A673 (cell line): ENCODE measurements at places on chromosomes 5 and 9. TPM values are rescaled to one million over a fixed set of nuclear protein-coding genes. Genes with fewer than 3 reads are reported as not detected.

The ZNF79 gene
- total RNA-seq = 11.2 and 11.6 TPM in 2 replicates

- no peak overlapping the region for H3K4me3 ChIP-seq
- H3K27ac ChIP-seq = no peak overlapping the region
- H3K36me3 ChIP-seq = no peaks in the 10 kb centered on the region
- peaks cover 14% of the 10 kb centered on the region for H3K4me1 ChIP-seq
- peak; percentile 81 for DNase-seq
Observed at GRCh38 chr5:74206579-74207550, 433.7 kb downstream of the ENC1 start.

DNA sequence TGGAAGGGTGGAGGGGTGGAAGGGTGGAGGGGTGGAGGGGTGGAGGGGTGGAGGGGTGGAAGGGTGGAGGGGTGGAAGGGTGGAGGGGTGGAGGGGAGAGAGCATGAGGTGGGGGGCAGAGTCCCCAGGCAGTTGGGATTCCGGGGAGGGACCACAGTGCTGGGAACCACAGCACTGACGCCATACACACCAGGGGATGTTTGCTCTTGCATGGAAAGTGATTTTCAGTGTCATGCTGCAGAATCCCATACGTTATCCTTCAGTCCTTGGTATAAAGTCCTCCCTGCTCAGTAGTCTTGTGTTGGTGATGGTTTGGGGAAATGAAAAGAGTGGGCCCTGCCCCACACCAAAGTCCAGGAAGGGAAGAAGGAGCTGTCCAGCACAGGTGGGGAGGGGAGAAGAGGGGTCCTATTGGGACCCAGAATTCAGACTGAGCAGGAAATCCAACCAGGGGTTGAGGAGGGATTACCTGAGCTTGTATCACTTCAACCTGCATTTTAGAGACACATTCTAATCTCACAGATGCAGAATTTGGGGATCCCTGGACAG lies 5.5 kb upstream of the FIBCD1 start:
- H3K27ac ChIP-seq = no peak overlapping the region
- H3K36me3 ChIP-seq = no peaks in the 10 kb centered on the region
- peaks cover 22% of the 10 kb centered on the region for H3K27me3 ChIP-seq
- no peak for DNase-seq
- no peak overlapping the region for H3K4me3 ChIP-seq

- peak overlapping the region; percentile 61 for H3K4me3 ChIP-seq
- H3K4me1 ChIP-seq = peaks cover 12% of the 10 kb centered on the region
- DNase-seq = peak; percentile 3
- H3K36me3 ChIP-seq = no peaks in the 10 kb centered on the region
- peak overlapping the region; percentile 55 for H3K27ac ChIP-seq
Observed at GRCh38 chr5:88882276-88883038, 527 bp downstream of the MEF2C start.

The SVEP1 gene
- 0.45 and 0.46 TPM in 2 replicates for total RNA-seq

The IL3 gene
- total RNA-seq = not detected in 2 replicates

DNA sequence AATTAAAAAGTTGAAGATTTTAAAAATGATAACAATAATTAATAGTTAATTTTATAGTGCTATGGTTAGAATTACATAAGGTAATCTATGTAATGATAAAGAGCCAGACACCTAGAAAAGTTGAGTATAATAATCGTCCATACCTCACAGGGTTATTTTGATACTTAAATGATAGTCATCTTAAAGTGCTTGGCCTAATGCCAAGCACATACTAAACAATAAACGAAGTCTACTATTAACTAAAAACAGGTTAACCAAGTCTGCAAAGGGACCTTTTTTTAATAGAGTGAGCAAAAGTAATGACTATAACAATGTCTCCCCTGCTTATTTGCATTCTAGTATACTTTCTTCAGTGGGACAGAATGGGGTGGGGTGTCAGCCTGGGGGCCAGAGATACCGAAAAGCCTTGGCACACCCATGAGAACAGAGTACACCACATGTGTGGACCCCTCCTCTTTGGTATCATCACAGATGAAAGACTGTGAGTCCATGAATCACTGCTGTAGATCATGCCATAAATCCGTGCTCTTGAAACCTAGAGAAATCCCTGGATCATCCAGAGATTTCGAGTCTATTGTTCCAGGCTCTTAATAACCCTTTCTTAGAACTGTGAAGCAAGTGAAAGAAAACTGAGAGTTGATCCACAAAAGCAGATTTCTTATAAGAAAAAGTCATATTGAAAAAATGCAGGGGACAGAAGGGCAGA lies 249.5 kb downstream of the PRELID2 start:
- no peak overlapping the region for H3K4me3 ChIP-seq
- no peak overlapping the region for H3K27ac ChIP-seq
- H3K36me3 ChIP-seq = no peaks in the 10 kb centered on the region
- H3K4me1 ChIP-seq = peaks cover 8% of the 10 kb centered on the region
- H3K27me3 ChIP-seq = no peaks in the 10 kb centered on the region

- no peaks in the 10 kb centered on the region for H3K36me3 ChIP-seq
- H3K4me1 ChIP-seq = no peaks in the 10 kb centered on the region
- H3K4me3 ChIP-seq = no peak overlapping the region
- no peak for DNase-seq
- no peaks in the 10 kb centered on the region for H3K27me3 ChIP-seq
Observed at GRCh38 chr9:131839281-131840084, 99.6 kb upstream of the RAPGEF1 start.

GRCh38 chr9:106220415-106220814 lies 526.1 kb downstream of the TMEM38B start:
- DNase-seq = no peak
- H3K4me1 ChIP-seq = no peaks in the 10 kb centered on the region
- no peak overlapping the region for H3K4me3 ChIP-seq
- H3K27ac ChIP-seq = no peak overlapping the region
- no peaks in the 10 kb centered on the region for H3K36me3 ChIP-seq
- no peaks in the 10 kb centered on the region for H3K27me3 ChIP-seq

The PDE8B gene
- 0.69 and 0.85 TPM in 2 replicates for total RNA-seq

GRCh38 chr5:140631831-140632365 lies 1.1 kb downstream of the CD14 start:
- peak overlapping the region; percentile 40 for H3K4me3 ChIP-seq
- H3K27me3 ChIP-seq = peaks cover 17% of the 10 kb centered on the region
- H3K36me3 ChIP-seq = no peaks in the 10 kb centered on the region
- H3K4me1 ChIP-seq = no peaks in the 10 kb centered on the region

DNA sequence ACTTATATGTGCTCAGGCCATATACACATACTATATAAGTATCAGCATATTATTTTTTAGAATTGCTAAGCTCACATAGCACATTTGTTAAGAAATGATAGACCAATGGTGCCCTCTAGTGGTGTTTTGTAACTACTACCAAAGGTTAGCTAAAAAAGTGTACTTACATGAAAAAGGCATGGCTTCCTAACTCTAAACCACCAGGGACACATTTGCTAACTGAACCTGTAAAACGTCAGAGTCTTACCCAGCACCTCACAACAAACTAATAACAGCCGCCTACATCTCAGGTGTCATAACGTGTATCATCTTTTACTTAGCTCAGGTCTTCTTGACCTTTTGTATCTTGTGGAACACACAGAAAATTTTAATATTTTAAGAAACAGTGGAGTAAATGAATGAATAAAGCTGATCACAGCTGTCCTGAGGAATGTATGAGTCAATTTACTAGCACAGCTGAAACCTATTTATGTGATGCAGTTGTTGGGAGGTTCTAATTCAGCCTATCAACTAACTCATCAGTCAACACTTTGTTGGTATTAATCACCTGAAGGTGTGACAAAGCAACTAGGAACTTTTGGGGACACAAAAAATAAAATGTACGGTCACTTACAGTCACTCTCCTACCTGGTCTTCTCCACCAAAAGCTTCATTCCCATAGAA lies 72.9 kb downstream of the BAAT start:
- no peak overlapping the region for H3K4me3 ChIP-seq
- no peaks in the 10 kb centered on the region for H3K27me3 ChIP-seq
- H3K36me3 ChIP-seq = no peaks in the 10 kb centered on the region
- H3K4me1 ChIP-seq = peaks cover 18% of the 10 kb centered on the region
- peak; percentile 87 for DNase-seq

GRCh38 chr5:40080191-40080590 lies 599.5 kb upstream of the PTGER4 start:
- peaks cover 29% of the 10 kb centered on the region for H3K4me1 ChIP-seq
- H3K4me3 ChIP-seq = no peak overlapping the region

The FAM78A gene
- 0.84 and 1.7 TPM in 2 replicates for total RNA-seq

GRCh38 chr5:113387844-113388243 lies 46.9 kb downstream of the TSSK1B start:
- peaks cover 12% of the 10 kb centered on the region for H3K27me3 ChIP-seq
- no peak overlapping the region for H3K4me3 ChIP-seq
- H3K27ac ChIP-seq = no peak overlapping the region
- H3K36me3 ChIP-seq = no peaks in the 10 kb centered on the region

- no peaks in the 10 kb centered on the region for H3K27me3 ChIP-seq
- no peak for DNase-seq
- H3K4me1 ChIP-seq = no peaks in the 10 kb centered on the region
- no peak overlapping the region for H3K4me3 ChIP-seq
- H3K36me3 ChIP-seq = peaks cover 29% of the 10 kb centered on the region
Observed at GRCh38 chr9:136494531-136495215, 11.8 kb upstream of the SEC16A start.

The CEP72 gene
- total RNA-seq = 37.2 and 40.1 TPM in 2 replicates

- H3K36me3 ChIP-seq = no peaks in the 10 kb centered on the region
- no peak overlapping the region for H3K4me3 ChIP-seq
- H3K27ac ChIP-seq = no peak overlapping the region
- no peaks in the 10 kb centered on the region for H3K27me3 ChIP-seq
Observed at GRCh38 chr5:38113880-38114279, 144.5 kb upstream of the EGFLAM start.

The PCDHGA7 gene
- 9.6 and 10.9 TPM in 2 replicates for total RNA-seq

The CER1 gene
- total RNA-seq = 27.7 and 28.8 TPM in 2 replicates

DNA sequence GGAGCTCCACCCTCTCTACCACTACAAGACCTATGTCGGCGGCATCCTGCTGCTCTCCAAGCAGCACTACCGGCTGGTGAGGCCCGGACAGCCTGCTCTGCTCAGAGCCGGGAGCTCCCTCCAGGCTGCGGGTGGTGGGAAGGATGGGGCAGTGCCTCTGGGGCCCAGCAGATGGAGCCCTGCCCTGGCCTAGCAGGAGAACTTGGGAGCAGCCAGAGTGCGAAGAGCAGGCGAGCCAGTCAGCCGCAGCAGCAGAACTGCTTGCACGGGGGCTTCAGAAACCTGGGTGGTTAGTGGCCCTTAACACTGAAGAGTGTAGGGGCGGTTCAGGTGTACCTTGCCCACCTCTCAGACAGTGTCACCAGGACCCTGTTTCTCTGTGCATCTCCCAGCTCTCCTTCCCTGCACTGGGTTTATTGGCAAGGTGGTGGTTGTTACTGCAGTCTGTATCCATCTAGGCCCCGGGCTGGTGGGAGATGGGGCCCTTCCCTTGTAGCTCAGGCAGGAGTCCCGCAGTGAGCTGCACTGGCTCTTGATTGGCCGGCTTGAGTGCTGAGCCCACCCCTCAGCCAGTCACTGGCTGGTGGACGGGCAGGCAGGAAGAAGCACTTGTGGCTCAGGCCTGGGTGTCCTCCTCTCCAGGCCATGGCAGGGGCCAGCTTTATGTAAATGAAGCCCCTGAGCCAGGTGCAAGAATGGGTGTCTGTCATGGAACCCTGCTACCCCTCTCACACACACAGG lies 7.7 kb downstream of the B4GALT7 start:
- no peaks in the 10 kb centered on the region for H3K27me3 ChIP-seq
- H3K27ac ChIP-seq = no peak overlapping the region
- DNase-seq = peak; percentile 75
- H3K4me1 ChIP-seq = peaks cover 4% of the 10 kb centered on the region
- no peak overlapping the region for H3K4me3 ChIP-seq

GRCh38 chr5:38018016-38018415 lies 178.2 kb upstream of the GDNF start:
- H3K27ac ChIP-seq = no peak overlapping the region
- no peaks in the 10 kb centered on the region for H3K4me1 ChIP-seq
- H3K4me3 ChIP-seq = no peak overlapping the region

DNA sequence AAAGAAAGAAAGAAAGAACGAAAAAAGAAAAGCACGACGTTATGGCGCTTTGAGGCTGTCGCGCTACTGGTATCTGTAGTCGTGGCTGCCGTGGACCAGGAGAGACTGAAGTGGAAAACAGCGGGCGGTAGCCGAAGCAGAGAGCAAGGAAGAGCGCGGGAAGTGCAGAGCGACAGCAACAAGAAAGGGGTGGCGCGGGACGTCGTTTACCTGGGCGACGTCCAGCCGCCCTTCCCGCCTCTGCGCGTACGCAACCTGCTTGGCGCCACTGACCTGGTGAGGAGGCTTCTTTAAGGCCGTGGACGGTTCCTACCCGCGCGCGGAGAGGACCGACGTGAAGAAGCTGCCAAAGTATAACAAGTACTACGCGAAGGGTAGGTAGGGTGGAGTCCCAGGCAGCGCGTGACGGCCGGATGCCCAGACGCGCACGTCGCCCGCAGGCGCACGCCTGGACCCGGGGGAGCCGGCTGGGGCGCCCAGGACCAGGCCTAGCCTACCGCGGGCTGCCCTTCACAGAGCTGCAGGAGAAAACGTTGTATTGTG lies 15.4 kb downstream of the CCL28 start:
- no peaks in the 10 kb centered on the region for H3K36me3 ChIP-seq
- no peak overlapping the region for H3K27ac ChIP-seq
- H3K27me3 ChIP-seq = peaks cover 14% of the 10 kb centered on the region
- H3K4me3 ChIP-seq = peak overlapping the region; percentile 46

The HRCT1 gene
- 0.33 TPM in 1 of 2 replicates, not detected in the other for total RNA-seq

- no peaks in the 10 kb centered on the region for H3K4me1 ChIP-seq
- H3K36me3 ChIP-seq = no peaks in the 10 kb centered on the region
- H3K27ac ChIP-seq = no peak overlapping the region
- no peak overlapping the region for H3K4me3 ChIP-seq
- DNase-seq = no peak
- no peaks in the 10 kb centered on the region for H3K27me3 ChIP-seq
Observed at GRCh38 chr9:80259079-80259478, 687.3 kb downstream of the TLE4 start.

GRCh38 chr5:172424808-172425207 lies 29.5 kb downstream of the SH3PXD2B start:
- DNase-seq = no peak
- H3K27ac ChIP-seq = no peak overlapping the region
- no peak overlapping the region for H3K4me3 ChIP-seq
- no peaks in the 10 kb centered on the region for H3K27me3 ChIP-seq
